Activated CD8-positive, alpha-beta memory T cell treated with anti-CD3 and anti-CD28 coated beads, Interleukin-2, amount 50 U/mL, for 4 hours (primary cell): ENCODE measurements at places on chromosomes 2 and 18.

DNA sequence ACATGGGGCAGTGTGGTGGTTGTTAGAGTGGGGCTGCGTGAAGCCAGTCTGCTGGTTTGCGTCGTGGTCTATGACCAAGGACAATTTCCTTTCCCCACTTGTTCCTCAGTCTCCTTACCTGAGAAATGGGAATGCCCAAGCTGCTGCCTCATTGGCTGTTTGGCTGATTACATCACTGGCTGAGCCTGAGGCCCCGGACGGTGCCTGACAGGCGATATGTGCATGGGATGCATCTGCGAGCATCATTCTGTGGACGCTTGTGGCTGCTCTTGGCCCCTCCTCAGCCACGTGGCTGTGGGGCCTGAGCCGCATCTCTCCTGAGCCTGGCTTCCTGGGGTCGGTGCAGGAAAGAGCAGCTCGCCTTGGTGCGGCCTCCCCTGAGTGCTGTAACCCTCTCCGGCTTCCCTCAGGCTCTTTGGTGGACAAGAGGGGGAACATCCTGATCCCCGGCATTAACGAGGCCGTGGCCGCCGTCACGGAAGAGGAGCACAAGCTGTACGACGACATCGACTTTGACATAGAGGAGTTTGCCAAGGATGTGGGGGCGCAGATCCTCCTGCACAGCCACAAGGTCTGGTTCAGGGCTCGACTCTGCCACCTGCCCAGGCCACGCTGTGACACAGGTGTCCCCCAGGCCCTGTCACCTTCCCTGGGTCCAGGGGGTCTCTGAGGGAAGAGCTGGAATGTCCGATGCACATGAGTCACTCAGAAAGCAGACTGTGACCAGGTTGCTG is 17.2 kb downstream of the CNDP2 start:
- DNase-seq = no peak

DNA sequence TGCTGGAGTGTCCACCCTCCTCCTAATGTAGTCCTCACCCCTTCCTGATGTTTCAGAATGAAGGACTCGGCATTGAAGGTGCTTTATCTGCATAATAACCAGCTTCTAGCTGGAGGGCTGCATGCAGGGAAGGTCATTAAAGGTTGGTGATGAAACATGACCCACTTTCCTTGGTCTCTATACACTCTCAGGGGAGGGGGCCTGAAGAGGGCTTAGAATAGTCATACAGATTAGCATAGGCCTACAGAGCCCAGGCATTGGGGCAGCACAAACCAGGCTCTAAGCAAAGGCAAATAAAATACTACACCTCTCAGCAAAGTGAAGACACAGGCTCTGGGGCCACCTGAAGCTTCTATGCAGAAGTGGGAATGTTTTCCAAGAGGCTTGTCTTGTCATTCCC is 1.8 kb downstream of the IL36RN start:
- no peak for DNase-seq

GRCh38 chr2:31947871-31948270 is 62.9 kb downstream of the MEMO1 start:
- no peak for DNase-seq

DNA sequence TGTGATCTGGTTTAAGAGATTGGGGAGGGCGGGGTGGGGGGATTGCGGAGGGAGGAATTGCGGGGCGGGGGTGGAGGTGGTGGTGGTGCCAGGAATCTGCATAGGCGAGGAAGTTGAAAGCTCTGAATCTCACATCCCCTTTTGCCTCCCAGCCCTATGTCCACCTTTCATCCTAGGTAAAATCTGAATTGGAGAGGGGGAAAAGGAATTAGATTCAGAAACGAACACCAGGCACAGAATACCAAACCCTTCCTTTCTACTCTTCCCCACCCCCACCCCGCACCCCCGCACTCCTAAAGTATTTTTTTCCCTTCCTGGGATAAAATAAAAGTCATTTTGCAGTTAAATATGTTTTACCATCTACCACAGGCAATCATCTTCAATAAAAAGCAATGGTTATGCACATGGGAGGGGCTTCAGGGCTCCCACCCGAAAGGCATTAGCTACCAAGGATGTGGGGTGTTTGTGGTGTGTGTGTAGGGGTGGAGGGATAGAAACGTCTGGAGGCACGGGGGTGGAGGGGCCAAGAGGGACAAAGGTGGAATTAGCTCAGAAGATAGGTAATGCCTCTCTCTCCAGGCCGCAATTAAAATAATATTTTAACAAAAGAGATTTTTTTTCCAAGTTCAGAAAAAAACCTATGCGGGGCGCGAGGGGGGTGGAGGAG is 1.8 kb downstream of the IGFBP5 start:
- no peak for DNase-seq

GRCh38 chr2:54591551-54591950 is 131.9 kb upstream of the EML6 start:
- DNase-seq = no peak

- no peak for DNase-seq
Measured at GRCh38 chr2:11665028-11665427, 5.0 kb downstream of the NTSR2 start.

DNA sequence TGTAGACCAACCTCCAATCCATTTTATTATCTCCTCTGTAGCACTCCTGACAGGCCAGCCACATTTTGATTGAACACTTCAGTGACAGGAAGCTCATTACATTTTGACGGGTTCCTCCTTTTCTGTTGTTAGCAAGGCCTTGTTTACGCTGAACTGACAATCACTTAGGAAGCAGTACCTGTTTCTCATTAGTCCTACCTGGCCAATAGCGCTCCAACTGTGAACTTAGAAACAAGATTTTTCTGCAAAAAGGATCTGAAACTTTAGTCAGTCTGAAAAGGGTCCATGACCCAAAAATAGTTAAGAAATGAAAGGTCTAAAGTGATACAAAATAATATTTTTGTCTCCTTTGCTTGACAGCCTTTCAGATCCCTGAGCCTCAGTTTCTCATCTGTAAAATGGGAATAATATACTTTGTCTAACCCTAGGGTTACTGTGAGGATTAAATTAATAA is 119.6 kb upstream of the MSTN start:
- no peak for DNase-seq

DNA sequence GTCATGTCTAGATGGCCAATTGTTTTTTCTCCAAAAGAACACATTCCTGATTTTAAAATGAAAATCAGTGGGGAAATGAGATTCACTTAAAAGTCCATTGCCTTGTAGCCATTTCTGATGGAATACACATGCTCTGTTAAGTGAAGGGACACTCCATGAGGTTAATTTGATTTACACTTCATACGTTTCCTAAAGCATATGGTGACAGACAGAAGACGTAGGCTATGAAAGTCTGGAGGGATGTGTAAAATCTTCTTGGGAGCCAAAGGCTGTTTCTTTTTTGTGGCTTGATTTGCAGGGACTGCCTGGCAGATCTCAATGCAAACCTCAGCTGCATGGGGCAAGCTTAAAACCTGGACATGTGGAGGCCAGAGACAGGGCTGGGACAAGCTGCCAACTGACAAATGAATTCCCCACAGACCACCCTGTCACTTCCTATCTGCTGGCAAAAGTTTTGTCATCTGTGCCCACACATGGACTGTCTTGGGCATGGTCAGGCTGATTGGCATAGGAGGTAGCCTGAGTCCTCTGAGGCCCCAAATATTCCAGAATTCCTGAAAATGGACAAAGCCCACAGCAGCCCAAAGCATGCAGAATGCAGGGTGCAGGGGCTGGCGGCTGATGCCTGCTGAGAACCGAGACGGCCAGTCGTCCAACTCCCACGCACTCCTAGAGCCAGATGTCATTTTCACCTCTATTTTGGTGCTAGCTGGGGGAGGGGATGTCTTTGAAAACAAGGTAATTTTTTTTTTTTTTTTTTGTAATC is 73.9 kb downstream of the SDC1 start:
- no peak for DNase-seq

- DNase-seq = peak; percentile 30
Measured at GRCh38 chr2:88692187-88692586, 714 bp downstream of the RPIA start.

GRCh38 chr2:213016166-213016983 is 135.0 kb downstream of the IKZF2 start:
- no peak for DNase-seq

GRCh38 chr2:147356157-147356556 is 488.7 kb upstream of the ACVR2A start:
- no peak for DNase-seq

DNA sequence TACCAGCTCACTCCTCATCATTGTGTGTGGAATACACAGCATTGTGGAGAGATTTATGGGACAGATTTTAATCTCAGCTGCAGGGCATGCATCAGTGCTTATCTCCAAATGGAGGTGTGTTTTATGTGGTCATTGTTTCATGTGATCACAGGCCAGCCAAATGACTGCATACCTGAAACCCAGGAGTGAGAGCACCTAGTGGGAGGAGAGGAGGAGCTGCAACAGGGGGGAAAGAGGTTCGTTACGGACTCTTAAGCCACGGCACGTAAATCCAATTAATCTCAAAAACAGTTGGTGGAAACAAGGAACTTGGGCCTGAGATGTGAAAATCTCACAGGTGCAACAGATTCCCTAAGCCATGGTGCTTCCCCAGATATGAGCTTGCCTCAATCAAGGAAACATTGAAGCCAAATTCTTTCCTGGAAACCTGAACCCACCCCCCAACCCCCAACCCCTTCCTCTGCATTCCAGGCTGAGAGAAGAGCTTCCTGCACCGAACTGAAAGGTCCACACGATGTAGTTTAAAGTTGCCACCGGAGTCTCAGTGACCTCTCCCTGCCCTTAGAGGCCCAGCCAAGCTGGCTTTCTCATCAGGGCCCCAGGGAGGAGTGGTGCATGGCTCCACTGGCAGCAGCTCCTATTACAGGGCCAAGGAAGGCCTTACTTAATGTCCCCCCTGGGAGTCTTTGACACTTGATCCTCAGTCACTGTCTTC is 167.4 kb downstream of the C1D start:
- no peak for DNase-seq

GRCh38 chr2:227428731-227429285 is 41.1 kb upstream of the SCYGR1 start:
- DNase-seq = no peak

- DNase-seq = no peak
Measured at GRCh38 chr2:74532222-74532621, 2.5 kb downstream of the HTRA2 start.

- no peak for DNase-seq
Measured at GRCh38 chr18:54181856-54182602, 42.4 kb downstream of the MBD2 start.

DNA sequence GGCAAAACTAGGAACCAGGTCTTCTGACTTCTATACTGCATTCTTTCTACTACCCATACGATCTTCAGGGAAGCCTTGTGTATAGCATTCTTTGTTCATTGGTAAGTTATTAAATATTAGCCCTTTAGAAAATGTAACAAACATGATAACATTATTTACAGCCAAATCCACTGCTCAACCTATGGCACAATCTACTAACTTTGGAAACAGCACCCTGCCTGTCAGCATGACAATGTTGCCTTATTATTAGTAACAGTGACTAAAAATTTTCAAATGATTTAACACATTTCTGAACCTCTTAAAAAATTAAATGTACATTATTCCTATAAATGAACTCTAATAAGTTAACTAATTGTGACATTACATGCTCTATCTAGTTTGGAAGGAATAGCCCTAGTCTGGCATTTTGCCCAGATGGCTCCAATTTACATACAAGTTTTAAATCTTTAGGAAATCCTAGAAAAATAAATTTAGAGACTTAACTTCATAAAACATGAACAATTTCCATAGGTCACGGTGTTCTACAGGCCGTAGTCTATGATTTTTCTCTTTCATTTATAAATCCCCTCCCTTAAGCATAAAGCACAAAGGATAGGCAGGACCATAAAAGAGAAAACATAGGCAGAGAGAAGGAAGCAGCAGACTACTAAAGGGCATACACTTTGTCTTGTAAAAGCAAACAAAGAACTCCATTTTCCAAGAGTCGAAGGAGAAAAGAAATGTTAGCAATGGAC is 33.7 kb downstream of the YES1 start:
- no peak for DNase-seq

DNA sequence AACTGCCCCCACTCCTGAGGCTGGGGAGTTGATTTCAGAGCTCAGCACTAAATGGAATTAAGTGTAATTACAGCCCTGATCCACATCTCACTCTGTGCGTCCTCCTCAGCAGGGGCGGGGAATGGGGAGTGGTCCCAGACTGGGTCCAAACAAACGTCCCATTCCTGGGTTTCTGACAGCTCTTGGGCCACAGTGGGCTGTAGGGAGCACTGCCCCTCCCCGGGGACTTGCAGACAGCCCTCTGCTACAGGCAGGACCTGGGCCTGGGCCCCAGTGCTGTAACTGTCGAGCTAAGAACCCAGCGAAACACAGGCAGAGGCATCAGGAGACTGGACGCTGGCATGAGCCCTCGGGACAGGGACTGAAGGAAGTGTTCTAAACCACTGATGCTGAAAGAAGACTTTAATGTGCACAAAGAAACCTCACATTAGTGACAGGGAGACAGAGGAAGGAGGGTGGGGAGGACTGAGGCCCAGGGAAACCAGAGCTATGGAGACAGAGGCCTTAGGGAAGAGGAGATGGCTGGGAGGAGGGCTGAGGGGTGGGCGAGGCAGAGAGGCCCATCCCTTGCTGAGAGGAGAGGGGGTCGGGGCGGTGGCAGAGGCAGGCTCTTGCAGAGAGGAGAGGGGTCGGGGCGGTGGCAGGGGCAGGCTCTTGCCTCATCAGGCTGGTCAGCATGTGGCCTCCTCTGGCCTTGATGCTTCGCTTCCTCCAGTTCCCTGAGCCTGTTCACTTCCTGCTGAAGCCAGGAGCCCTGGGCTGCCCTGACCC is 5.8 kb upstream of the SEMA4C start:
- DNase-seq = no peak

- no peak for DNase-seq
Measured at GRCh38 chr2:203453858-203454451, 81.1 kb downstream of the RAPH1 start.

- no peak for DNase-seq
Measured at GRCh38 chr2:19209575-19210341, 148.7 kb downstream of the OSR1 start.
